ENCODE measurements at places on chromosomes 3 and 15.

GRCh38 chr3:55988905-55989304 is 479.4 kb downstream of the ERC2 start:
- H3K27ac ChIP-seq: no peak overlapping the region
- H3K36me3 ChIP-seq: no peaks in the 10 kb centered on the region
- no peaks in the 10 kb centered on the region for H3K27me3 ChIP-seq

DNA sequence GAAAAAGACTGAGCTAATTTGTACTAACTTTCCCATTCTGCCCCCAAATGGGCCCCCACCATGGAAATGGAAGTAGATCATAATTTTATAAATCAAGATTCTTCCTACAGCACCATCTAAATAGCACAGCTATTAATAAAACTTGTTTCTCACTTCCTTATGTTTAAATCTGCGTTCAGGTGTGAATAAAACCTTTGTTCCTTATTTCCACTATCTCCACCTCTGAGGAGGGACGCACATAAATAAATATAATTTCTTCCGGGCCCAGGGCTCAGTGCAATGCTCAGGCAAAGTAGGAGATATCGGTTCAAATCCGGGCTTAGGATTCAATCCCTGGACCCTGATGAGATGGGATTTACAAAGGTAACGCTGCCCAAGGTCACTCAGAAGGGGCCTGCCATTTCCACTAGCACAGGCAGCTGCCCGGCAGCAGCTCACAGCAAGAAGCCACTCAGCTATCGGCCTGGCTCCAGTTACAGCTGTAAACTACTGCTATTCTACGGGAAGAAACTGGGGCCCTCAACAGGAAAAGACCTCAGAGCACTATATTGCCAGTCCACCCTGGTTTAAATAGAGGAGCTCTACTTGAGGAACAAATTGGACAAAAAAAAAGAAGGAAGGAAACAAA is 52.5 kb downstream of the FOXP1 start:
- peaks cover 4% of the 10 kb centered on the region for H3K4me1 ChIP-seq
- no peak overlapping the region for H3K4me3 ChIP-seq
- no peaks in the 10 kb centered on the region for H3K36me3 ChIP-seq
- H3K27me3 ChIP-seq: no peaks in the 10 kb centered on the region
- DNase-seq: no peak

DNA sequence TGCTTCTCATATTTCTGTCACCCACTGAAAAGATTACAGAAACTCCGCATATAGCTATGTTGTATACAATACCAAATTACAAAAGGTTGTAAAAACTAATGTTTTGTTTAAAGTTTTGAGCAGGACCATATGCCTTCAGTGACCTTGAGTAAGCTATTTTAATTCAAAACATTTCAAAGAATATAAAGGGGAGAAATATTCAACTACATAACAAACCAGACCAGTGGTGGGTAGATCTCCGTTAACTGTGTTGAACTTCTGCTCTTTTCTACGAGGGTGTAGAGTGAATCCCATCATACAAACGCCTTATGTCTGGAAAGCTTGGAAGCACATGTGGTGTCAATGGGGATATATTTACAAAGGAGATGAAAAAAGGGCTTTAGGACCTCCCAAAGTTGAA is 68.4 kb upstream of the NR2F2 start:
- DNase-seq: no peak
- H3K36me3 ChIP-seq: no peaks in the 10 kb centered on the region
- H3K27ac ChIP-seq: no peak overlapping the region
- H3K4me3 ChIP-seq: no peak overlapping the region
- no peaks in the 10 kb centered on the region for H3K4me1 ChIP-seq

DNA sequence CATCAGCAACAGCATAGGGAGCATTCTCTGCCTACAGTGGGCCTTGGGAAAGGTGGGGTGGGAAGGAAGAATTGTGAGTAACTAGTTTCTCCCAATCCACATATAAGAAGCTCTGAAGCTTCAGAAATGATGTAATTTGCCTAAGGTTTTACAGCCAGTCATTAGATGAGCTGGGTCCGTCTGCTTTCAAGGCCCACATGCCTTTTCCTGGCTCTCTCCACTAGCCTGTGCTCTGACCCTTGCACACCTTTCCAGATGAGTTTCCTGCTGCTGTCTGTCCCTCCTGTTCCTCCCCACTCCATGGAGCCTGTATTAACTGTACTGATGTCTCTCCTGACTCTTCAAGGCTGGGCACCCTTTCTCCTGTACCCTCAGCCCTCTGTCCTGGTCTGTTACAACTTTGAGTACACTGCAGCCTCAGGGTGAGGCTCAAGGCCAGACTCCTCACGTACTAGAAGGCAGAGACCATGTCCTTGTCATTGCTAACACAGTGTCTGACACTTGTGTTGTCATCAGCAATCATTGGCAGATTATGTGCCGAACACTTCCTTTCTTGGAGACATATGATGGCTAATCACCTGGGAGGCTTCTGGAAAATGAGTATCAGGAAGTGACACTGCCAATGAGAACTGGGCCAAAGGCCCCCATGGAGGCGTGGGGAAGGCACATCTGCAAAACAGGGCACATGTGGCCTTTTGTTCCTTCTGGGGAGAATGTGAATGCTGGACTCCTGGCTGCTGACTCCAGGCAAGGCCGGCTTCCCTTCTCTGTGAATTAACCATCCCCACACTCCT is 6.6 kb downstream of the TM6SF1 start:
- no peaks in the 10 kb centered on the region for H3K27me3 ChIP-seq
- peaks cover 22% of the 10 kb centered on the region for H3K4me1 ChIP-seq

GRCh38 chr3:38644662-38645053 is 4.8 kb downstream of the SCN5A start:
- no peaks in the 10 kb centered on the region for H3K4me1 ChIP-seq
- no peak overlapping the region for H3K4me3 ChIP-seq
- H3K27ac ChIP-seq: no peak overlapping the region
- H3K27me3 ChIP-seq: no peaks in the 10 kb centered on the region
- no peak for DNase-seq

- H3K27me3 ChIP-seq: no peaks in the 10 kb centered on the region
- H3K27ac ChIP-seq: no peak overlapping the region
- no peak overlapping the region for H3K4me3 ChIP-seq
- no peak for DNase-seq
Observed at GRCh38 chr3:61876797-61877196, 315.4 kb downstream of the PTPRG start.

- H3K36me3 ChIP-seq: peaks cover 35% of the 10 kb centered on the region
- DNase-seq: no peak
- no peak overlapping the region for H3K4me3 ChIP-seq
- H3K27ac ChIP-seq: no peak overlapping the region
- no peaks in the 10 kb centered on the region for H3K27me3 ChIP-seq
Observed at GRCh38 chr3:11305509-11305908, 33.3 kb downstream of the ATG7 start.

GRCh38 chr15:71116366-71116765 is 1.1 kb downstream of the THSD4 start:
- peak overlapping the region; percentile 63 for H3K4me3 ChIP-seq
- peaks cover 34% of the 10 kb centered on the region for H3K27me3 ChIP-seq
- peaks cover 5% of the 10 kb centered on the region for H3K4me1 ChIP-seq
- DNase-seq: no peak
- H3K36me3 ChIP-seq: no peaks in the 10 kb centered on the region

DNA sequence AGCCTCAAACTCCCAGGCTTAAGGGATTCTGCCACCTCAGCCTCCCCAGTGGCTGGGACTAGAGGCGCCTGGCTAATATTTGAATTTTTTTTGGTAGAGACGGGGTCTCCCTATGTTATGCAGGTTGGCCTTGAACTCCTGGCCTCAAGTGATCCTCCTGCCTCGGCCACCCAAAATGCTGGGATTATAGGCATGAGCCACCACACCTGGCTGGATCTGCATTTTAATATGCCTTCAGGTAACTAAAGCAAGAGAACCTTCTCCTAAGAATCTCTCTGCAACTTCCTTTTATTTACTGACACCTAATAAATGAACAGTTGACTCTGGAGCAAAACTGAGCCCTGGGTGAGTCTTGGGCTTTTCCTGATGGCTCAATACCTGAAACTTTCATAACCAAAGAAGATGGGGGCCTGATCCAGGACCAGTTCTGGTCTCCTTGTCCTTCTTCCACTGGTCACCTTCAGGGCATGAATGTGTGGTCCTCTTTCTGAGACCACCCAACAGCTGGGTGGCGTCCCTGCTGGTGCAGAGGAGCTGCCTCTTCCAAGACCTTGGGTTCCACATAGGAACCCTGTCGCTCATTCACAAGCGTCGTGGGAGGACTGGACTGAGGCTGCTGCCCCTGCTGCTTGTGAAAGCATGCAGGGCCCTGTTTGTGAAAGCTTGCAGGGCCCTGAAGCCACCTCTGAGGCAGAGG is 28.2 kb downstream of the CCR9 start:
- no peak for DNase-seq
- no peaks in the 10 kb centered on the region for H3K27me3 ChIP-seq
- peak overlapping the region; percentile 73 for H3K27ac ChIP-seq
- peak overlapping the region; percentile 75 for H3K4me3 ChIP-seq
- H3K4me1 ChIP-seq: peaks cover 57% of the 10 kb centered on the region

GRCh38 chr3:3817865-3818264 is 18.6 kb downstream of the LRRN1 start:
- H3K36me3 ChIP-seq: no peaks in the 10 kb centered on the region
- H3K27ac ChIP-seq: no peak overlapping the region
- no peak for DNase-seq
- no peaks in the 10 kb centered on the region for H3K27me3 ChIP-seq
- no peaks in the 10 kb centered on the region for H3K4me1 ChIP-seq
- H3K4me3 ChIP-seq: no peak overlapping the region

- peaks cover 14% of the 10 kb centered on the region for H3K4me1 ChIP-seq
- DNase-seq: no peak
Observed at GRCh38 chr3:136546720-136547119, 205.5 kb downstream of the STAG1 start.

DNA sequence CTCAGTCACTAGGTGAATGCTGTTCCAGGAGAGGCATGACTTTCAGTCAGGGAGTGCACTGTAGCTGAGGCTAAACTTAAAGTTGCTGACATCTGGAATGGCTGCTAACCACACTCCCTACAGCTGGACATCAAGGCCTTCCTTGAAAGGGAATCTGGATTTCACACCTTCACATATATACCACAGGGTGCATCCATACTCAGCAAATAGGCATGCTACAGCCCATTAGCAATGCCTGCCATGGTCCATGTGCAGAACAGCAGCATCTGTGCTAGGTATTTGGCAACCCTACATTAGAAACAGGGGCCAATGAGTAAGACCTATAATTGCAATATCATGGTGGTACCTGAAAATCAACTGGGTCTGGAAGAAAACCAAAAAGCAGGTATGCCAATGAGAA is 74.8 kb downstream of the SNTN start:
- H3K27me3 ChIP-seq: no peaks in the 10 kb centered on the region
- DNase-seq: no peak
- H3K4me1 ChIP-seq: no peaks in the 10 kb centered on the region
- no peak overlapping the region for H3K27ac ChIP-seq
- H3K36me3 ChIP-seq: no peaks in the 10 kb centered on the region
- no peak overlapping the region for H3K4me3 ChIP-seq
